ENCODE measurements at places on chromosomes 3 and 15.

- no peak for DNase-seq
Measured at GRCh38 chr3:174376346-174376745, 482.8 kb upstream of the NAALADL2 start.

- no peak for DNase-seq
Measured at GRCh38 chr3:87358066-87358465, 81.7 kb upstream of the POU1F1 start.

DNA sequence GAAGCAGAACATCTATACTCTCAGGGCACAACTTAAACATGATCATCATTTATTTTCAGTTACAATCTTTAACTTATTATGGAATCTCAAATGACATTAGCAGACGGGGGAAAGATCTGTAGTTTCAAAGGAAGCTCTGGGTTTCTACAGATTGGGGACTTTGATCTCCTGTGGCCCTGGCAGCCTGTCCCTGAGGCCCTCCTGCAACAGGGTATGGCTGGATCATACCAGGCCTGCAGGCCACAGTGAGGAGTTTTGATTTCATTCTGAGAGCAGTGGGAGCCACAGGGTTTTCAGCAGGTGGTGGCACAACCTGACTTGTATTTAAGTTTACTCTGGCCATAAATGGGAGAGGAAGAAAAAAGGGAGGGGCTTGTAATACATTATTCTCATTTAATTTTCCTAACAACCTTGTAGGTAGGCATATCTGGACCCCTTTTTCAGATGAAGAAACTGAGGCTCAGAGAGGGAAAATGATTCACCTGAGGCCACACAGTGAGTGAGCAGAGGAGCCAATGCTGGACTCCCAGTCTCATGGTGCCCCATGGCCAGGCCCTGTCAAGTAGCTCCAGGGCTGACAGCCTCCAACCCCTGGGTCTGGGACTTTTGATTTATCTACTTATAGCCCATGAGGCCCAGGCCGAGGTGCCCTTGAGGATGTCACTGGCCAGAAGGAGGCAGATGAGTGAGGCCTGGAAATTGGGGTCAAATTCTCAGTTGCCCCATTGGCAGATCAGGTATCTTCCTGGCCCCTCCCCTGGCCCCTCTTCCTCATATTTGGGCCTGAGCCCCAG, 71.0 kb downstream of the ATP2B2 start:
- no peak for DNase-seq

- no peak for DNase-seq
Measured at GRCh38 chr3:160773722-160774121, 17.7 kb downstream of the PPM1L start.

DNA sequence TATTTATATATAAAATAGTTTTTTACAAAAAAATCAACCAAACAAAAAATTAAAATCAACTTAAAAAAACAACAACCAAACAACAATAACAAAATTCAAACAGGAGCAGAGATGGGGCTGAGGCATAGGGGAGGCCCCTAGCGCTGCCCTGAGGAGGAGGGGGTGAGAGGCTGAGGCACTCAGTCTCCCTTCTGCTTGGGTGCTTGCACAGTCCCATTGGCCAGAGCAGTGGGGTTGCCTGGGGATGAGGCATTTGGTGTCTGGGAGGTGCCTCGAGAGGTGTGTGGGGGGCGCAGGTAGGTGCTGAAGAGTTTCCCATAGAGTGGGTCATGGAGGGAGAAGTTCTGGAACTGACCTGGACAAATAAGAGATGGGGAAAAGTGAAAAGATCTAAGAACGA, 8.0 kb downstream of the LPCAT4 start:
- no peak for DNase-seq
